Right cardiac atrium (tissue), 5 donors: ENCODE measurements at places on chromosomes 11 and 22. TPM values are rescaled to one million over a fixed set of nuclear protein-coding genes. Genes with fewer than 3 reads are reported as not detected.

- DNase-seq: no peak
These were observed 136.5 kb downstream of the TRIM29 start for GRCh38 chr11:120001178-120002090.

GRCh38 chr11:45449036-45449601 lies 163.0 kb upstream of the SYT13 start:
- DNase-seq: no peak

DNA sequence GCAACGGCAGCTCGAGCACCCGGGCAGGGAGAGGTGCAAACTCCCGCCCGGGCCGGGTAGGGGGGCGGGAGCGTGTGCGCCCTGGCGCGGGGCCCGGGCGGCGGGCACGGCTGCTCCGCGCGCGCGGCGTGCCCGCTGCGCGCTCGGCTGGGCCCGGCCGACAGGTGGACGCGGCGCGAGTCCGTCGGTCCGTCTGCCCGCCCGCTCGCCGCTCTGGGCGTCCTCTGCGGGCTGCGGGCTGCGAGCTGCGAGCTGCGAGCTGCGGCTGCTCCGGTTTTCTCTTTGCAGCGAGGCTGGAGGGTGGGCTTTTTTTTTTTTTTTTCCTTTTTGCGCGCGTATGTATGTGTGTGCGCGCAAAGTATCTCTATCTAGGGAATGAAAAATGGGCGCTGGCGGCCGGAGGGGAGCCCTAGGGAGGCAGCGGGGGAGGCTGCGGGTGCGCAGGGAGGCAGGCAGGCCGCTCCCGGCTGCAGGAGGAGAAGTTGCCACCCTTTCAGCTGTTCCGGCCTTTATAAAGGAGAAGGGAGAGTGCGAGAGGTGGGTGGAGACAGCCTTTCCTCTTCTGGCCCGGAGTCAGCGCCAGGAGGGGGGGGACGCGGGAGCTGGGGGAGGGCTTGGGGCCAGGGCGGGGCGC lies at the start of gene PDGFB:
Gene PDGFB (minus strand): TSS at position 487 of the 634 bp plus-strand sequence. CDS start 1,019 bp downstream, outside the sequence.
- peak; percentile 76 for DNase-seq

Gene GRIK4
- total RNA-seq: 3.4 TPM

DNA sequence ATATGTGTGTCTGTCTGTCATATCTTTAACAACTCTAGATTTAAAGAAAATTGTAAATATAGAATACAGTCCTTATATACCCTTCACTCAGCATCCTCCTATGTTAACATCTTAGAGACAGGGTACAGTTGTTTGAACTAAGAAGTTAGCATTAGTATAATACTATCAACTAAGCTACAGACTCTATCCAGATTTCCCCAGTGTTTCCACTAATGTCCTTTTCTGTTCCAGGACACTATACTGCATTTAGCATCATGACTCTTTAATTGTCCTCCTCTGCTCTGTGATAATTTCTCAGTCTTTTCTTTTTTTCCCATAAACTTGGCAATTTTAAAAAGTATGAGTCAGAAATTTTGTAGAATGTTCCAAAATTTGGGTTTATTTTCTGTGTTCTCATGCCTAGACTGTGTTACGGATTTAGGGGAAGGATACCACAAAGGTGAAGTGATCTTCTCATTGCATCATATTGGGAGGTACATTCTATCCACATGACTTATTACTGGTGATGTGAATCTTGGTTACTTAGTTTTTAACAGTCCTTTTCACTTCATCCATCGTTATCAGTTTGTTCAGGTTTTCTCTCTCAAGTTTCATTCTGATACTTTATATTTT lies 168.4 kb downstream of the SBF2 start:
- DNase-seq: no peak

Gene OOSP2
- total RNA-seq: not detected

Gene OR51B4
- not detected for total RNA-seq
